ENCODE measurements at places on chromosomes 5 and 9. TPM values are rescaled to one million over a fixed set of nuclear protein-coding genes. Genes with fewer than 3 reads are reported as not detected.

FBXW5 gene
- 177 TPM for polyA plus RNA-seq

EGR1 gene
- 14.5 TPM for polyA plus RNA-seq

PCDHGB2 gene
- polyA plus RNA-seq: 0.64 TPM

ST6GALNAC6 gene
- polyA plus RNA-seq: 40.5 TPM

HMGCR gene
- polyA plus RNA-seq: 6.0 TPM

FAM78A gene
- polyA plus RNA-seq: 7.0 TPM

LRRC70 gene
- polyA plus RNA-seq: 2.0 TPM

TMEFF1 gene
- 0.03 TPM for polyA plus RNA-seq

HRCT1 gene
- polyA plus RNA-seq: 13.9 TPM

QRFP gene
- polyA plus RNA-seq: 0.06 TPM

PRR16 gene
- 6.1 TPM for polyA plus RNA-seq

SELENOP gene
- polyA plus RNA-seq: 68.8 TPM

CCDC183 gene
- polyA plus RNA-seq: 0.49 TPM

MARCHF3 gene
- 4.8 TPM for polyA plus RNA-seq

C9orf152 gene
- polyA plus RNA-seq: not detected

OTP gene
- not detected for polyA plus RNA-seq

DDX4 gene
- not detected for polyA plus RNA-seq

FGFR4 gene
- 2.4 TPM for polyA plus RNA-seq

CNTNAP3 gene
- polyA plus RNA-seq: 3.2 TPM

CDO1 gene
- polyA plus RNA-seq: 14.8 TPM

FYB1 gene
- polyA plus RNA-seq: 1.8 TPM

NME5 gene
- polyA plus RNA-seq: 9.4 TPM

LRRC19 gene
- not detected for polyA plus RNA-seq

GAS1 gene
- 11.2 TPM for polyA plus RNA-seq

INSL6 gene
- polyA plus RNA-seq: not detected

LCN2 gene
- polyA plus RNA-seq: 0.62 TPM

CCIN gene
- polyA plus RNA-seq: not detected

PCDH1 gene
- 21.6 TPM for polyA plus RNA-seq

HCN1 gene
- polyA plus RNA-seq: 0.20 TPM

SPINK7 gene
- not detected for polyA plus RNA-seq

OGN gene
- polyA plus RNA-seq: 4.2 TPM

Measured in heart right ventricle (tissue), 16 donors.